ENCODE measurements at places on chromosomes 5 and 9. TPM values are rescaled to one million over a fixed set of nuclear protein-coding genes. Genes with fewer than 3 reads are reported as not detected.

PRR16 gene
- 11.6 TPM for total RNA-seq

NEUROG1 gene
- total RNA-seq: not detected

TRIM36 gene
- 0.97 TPM for total RNA-seq

MARVELD2 gene
- 2.3 TPM for total RNA-seq

NDUFS6 gene
- 37.4 TPM for total RNA-seq

NR2F1 gene
- 68.3 TPM for total RNA-seq

PCDHB9 gene
- 0.64 TPM for total RNA-seq

CFAP90 gene
- total RNA-seq: not detected

SMIM33 gene
- not detected for total RNA-seq

SLC34A3 gene
- under 0.01 TPM for total RNA-seq

TAF11L10 gene
- total RNA-seq: not detected

CAMK4 gene
- total RNA-seq: 3.2 TPM

MSMP gene
- not detected for total RNA-seq

C8G gene
- 0.86 TPM for total RNA-seq

EPB41L4A gene
- total RNA-seq: 0.64 TPM

SMIM3 gene
- 49.9 TPM for total RNA-seq

SLC6A7 gene
- total RNA-seq: under 0.01 TPM

PLEKHG4B gene
- total RNA-seq: under 0.01 TPM

GKAP1 gene
- 2.2 TPM for total RNA-seq

MPDZ gene
- 46.4 TPM for total RNA-seq

SLC4A9 gene
- not detected for total RNA-seq

TYRP1 gene
- total RNA-seq: 0.43 TPM

CDKN2AIPNL gene
- 30.7 TPM for total RNA-seq

FAM169A gene
- total RNA-seq: 3.9 TPM

SURF2 gene
- total RNA-seq: 16.1 TPM

ANKRD31 gene
- total RNA-seq: under 0.01 TPM

NR6A1 gene
- under 0.01 TPM for total RNA-seq

WNK2 gene
- not detected for total RNA-seq

PRUNE2 gene
- total RNA-seq: 5.5 TPM

ACTBL2 gene
- 0.97 TPM for total RNA-seq

ZFAND5 gene
- total RNA-seq: 206 TPM

Data from fibroblast of villous mesenchyme (primary cell).